ENCODE measurements at places on chromosomes 2 and 18.

GRCh38 chr2:239442192-239442591, 41.4 kb upstream of the HDAC4 start:
- no peak for DNase-seq

DNA sequence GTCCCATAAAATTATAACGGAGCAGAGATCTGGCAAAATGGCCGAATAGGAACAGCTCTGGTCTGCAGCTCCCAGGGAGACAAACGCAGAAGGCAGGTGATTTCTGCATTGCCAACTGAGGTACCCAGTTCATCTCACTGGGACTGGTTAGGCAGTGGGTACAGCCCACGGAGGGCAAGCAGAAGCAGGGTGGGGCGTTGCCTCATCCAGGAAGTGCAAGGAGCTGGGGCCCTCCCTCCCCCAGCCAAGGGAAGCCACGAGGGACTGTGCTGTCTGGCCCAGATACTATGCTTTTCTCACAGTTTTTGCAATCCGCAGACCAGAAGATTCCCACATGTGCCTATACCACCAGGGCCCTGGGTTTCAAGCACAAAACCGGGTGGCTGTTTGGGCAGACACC, 22.8 kb downstream of the ICA1L start:
- DNase-seq = no peak

GRCh38 chr2:196409376-196409775, 230.1 kb upstream of the CCDC150 start:
- DNase-seq = no peak

GRCh38 chr2:85681372-85681763, 12.8 kb upstream of the GNLY start:
- no peak for DNase-seq

- no peak for DNase-seq
Observed at GRCh38 chr2:10283106-10284062, 19.3 kb upstream of the HPCAL1 start.

DNA sequence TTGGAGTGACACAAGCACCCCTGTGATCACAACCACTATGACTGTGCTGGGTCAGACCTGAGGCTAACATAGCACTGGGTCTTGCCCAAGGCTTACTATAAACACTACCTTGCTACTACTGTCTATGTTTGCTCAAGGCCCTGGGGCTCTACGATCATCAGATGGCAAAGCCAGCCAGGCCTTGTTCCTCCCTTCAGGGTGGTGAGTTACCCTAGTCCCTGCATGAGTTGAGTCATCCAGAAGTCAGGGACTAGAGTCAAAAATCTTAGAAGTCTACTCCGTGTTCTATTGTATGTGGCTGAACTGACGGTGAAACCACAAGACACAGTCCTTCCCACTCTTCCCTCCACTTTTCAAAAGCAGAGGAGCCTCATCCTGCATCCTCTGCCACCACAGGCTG, 551.2 kb upstream of the FSIP2 start:
- no peak for DNase-seq

- DNase-seq = peak; percentile 38
Observed at GRCh38 chr2:84888401-84889276, 7.8 kb upstream of the TRABD2A start.

GRCh38 chr2:108377401-108377800, 353 bp upstream of the SULT1C4 start:
- DNase-seq = no peak

DNA sequence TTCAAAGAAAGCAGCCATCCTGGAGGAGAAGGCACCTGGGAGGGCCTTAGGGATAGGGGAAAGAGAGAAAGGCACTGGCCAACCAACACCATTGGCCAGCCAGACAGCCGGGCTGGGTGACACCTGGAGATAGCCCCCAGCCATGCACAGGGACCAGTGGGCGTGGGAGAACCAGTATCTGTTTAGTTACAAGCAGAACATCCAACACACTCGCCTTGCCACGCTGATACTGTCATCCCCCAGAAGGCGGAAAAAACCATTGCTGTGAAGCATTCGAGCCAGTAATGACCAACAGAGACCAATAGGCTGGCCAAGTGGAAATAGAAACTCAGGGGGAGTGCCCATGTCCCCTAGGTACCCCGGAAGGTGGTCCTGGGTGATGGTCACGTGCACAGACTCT, 15.5 kb downstream of the ASPRV1 start:
- DNase-seq = no peak

DNA sequence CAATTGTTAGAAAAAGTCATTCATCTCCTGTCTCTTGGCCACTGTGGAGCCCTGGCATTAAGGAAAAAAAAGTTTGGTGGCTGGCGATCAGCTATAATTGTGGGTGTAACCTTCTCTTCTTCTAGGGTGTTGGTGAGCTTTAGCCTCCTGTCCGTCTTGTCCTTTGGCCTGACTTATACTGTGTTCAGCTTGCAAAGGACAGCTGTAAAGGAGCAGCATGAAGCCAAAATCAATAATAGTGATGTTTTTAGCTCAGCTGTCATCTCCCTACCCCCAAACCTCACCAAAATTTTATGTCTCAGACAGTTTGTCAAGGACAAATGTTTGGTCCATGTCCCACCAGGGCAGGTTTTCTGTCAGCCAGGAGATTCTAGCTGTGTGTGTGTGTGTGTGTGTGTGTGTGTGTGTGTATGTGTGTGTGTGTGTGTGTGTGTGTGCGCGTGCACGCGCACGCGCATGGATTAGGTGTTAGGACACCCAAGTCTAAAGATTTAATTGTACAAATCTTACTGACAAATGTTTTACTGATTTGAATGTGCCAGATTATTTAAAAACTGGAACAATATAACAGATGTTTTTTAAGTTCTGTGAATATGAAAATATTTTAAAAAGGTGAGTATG, 109.2 kb downstream of the PTPRM start:
- DNase-seq = no peak

GRCh38 chr2:236308855-236309668, 44.9 kb upstream of the ASB18 start:
- no peak for DNase-seq

DNA sequence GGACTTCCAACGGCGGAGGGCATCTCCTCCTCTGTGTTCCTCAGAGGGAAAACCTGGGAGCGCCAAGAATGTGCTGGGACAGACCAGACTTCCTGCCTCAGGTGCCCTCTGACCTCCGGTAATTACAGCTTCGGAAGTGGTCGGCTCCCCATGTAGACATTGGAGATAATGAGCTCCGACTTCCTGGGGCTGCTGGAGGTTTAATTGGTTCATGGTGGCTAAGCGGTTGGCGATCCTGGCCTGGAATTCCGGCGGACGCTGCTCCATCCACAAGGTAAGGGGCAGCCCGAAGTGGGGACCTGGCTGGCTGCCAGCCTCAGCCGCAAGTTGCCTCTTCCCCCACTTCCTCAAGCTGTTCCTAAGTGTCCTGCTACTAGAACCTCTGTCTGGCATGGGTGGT, 83.2 kb upstream of the EPC2 start:
- no peak for DNase-seq

GRCh38 chr18:46728219-46728930, 28.5 kb downstream of the ST8SIA5 start:
- DNase-seq = no peak

DNA sequence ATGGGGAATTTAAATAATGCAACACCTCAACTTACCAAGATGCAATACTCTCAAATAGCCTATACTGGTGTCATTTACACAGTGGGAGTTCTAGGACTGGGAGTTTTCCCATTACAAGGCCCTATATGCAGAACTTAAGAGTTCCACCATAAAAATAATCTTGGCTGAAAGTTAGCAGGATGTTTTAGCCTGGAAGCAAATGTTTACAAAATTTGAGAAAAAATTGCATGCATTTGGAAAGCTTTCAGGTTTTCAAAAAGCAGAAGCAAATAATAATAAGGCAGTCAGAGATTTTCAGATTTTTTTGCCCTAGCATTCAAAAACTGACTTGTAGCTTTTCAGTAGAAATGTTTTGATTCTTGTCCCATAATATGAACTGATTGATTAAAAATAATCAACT, 397.3 kb downstream of the ARHGAP15 start:
- no peak for DNase-seq

- no peak for DNase-seq
Observed at GRCh38 chr18:54247511-54248175, 21.7 kb upstream of the POLI start.

DNA sequence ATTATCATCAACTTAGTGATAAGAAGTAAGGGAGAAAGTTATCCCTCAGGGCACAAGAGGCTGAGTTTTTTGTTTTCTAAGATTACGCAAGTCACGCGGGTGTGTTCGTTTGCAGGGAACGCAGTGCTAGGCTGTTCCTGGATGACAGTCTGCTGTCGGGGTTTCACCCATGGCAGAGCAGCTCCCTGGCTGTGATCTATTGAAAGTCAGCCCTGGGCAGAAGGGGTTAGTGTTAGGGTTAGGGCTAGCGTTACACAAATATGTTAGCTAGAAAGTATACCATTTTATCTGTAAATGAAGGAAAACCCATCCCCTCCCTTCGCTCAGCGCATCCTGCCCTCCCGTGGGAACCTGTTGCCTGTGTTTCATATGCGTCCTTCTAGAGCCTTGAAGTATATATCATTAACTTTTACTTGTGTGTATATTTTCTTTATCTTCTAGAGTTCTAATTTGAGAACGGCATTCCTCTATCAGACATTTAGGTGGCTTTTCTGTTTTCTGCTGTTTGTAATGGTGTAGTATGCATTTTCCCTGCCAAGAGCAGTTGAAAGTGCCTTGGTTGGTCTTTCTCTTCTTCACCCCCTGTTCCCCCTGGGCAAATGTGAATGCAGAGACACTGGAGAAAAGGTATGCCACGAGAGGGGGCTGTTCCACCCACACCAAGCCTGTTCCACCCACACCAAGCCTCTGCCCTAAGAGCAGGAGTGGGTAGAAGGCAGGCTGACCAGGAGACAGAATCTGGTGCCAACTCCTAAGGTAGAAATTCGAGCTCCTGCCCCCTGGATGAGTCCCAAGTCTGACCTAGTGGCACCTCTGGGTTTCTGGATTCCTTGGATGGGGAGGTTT, 47.0 kb downstream of the ARMC9 start:
- DNase-seq = no peak

GRCh38 chr2:120921457-120921856, 185.8 kb downstream of the GLI2 start:
- no peak for DNase-seq

DNA sequence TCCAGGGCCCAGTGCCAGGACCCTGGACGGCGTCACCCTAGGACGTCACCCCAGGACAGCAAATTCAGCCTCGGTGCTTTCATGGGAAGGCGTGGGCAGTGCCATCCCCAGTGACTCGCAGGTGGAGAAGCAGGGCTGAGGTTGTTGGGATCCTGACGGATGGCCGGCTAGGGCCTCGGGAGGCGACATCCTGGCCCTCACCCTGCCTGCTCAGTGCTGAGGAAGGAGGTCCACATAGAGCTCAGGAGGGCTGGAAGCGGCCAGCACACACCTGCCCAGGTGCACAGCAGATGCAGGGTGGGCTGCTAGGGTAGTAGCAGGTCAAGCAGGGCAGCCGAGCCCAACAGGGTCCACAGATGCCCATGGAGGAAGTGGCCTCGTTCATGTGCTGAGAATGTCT, 482.0 kb upstream of the SALL3 start:
- DNase-seq = no peak

DNA sequence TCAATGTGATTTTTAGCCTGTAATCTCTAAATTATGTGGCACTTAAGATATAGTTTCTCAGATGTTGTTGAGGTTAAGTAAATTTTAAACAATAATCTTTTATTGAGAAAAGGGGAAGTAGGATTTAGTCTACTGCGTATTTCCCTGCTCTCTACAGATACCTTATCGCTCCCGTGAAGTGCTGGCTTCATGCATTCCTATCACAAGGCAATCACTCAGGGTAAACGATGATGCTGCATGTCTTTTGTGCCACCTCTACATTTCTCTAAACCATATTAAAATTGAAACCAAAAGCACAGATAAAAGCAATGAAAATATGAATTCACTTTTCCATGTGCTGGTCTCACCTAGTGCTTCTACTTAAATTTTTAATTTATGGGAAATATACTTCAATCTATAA, 14.4 kb upstream of the RPE start:
- DNase-seq = no peak

GRCh38 chr2:169260846-169261642, 101.3 kb downstream of the LRP2 start:
- no peak for DNase-seq

GRCh38 chr2:199128476-199129229, 329.1 kb downstream of the SATB2 start:
- DNase-seq = no peak

- no peak for DNase-seq
Observed at GRCh38 chr2:64837925-64838641, 151.1 kb upstream of the SLC1A4 start.

- no peak for DNase-seq
Observed at GRCh38 chr2:106065983-106066820, 127.9 kb downstream of the UXS1 start.

GRCh38 chr2:188909036-188909435, 65.1 kb upstream of the COL3A1 start:
- DNase-seq = no peak

- DNase-seq = no peak
Observed at GRCh38 chr2:190927301-190927700, 46.7 kb downstream of the GLS start.

GRCh38 chr2:186637497-186637800, 47.6 kb downstream of the ITGAV start:
- no peak for DNase-seq

DNA sequence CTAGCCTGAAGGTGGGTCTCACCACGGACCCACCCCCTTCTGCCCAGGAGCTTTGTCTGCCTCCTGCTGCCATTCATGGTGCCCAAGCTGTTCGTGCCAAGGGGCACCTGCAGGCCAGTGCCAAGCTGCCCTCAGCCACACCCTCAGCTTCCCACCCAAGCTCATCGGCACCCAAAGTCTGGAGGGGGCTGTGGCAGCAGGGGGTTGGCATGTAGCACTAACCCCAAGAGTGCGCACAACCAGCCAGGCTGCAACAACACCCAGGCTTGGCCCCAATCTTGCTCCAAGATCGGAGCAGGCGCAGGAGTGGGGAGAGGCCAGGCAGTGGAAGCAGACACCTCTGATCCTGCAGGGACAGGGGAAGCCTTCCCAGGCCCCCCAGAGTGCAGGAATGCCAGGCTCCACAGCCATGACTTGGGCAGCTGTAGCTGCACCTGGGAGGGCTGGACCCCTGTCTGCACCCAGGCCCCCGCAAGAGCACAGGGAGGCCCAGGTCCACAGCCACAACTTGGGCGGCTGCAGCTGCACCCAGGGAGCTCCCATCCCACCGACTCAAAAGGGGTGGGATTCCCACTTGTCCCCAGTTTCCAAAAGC, 89.9 kb downstream of the ATAD2B start:
- no peak for DNase-seq

DNA sequence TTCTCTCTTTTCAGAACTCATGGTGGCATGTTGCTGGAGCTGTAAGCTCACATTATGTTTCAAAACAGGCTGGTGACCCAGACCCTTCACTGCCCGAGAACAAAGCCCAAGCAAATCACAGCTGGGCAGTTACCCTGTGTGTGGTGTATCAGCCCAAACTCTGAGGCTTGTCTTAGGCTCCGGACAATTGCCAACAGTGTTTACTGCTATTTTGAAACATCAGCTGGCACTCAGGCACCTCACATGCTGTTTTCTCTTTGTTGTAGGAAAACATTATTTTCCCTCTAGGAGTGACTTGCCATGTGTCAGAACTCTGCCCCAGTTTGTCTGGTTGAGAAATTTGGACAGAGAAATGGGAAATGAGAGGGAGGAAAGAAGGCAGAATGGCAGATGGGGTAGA, 237.6 kb upstream of the APCDD1 start:
- DNase-seq = no peak
